NK-92 treated with Interleukin-12 subunit alpha and Interleukin-12 subunit beta, amount 100 ng/mL, for 24 hours (cell line): ENCODE measurements at places on chromosomes 3 and 15.

GRCh38 chr3:46112296-46112695 is 85.0 kb upstream of the XCR1 start:
- no peak for DNase-seq

DNA sequence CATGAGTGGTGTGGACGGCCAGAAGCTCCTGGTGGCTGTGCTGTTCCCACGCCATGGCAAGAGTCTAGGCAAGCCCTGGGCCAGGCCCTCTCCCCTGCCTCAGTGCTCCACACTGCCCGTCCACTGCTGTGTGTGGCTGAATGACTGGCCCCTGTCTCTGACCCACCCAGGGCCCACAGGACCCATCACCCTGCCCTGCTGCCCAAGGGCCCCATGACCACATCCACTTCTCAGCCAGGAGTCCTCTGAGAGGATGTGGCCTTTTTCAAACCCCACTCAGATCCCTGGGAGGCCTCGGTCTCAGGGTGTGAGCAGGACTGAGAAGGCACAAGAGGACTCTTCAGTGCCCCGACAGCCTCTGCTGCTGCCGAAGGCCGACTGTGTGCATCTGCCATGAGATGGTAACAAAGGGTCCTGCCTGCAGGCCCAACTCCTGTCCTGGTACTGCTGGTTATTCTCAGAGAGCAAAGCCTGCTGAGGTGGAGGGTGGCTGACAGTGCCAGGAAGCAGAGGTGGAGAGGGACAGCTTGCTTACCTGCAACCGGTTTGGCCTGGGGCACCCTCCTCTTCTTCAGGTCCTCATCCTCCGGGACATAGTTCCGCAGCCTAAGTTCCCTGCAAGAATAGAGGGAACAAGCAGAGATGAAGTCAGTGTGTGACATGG is 47.5 kb downstream of the PTH1R start:
- no peak for DNase-seq

- no peak for DNase-seq
Observed at GRCh38 chr15:101049856-101050622, 130.9 kb downstream of the LRRK1 start.

- DNase-seq = no peak
Observed at GRCh38 chr3:27326202-27326601, 43.0 kb downstream of the NEK10 start.

DNA sequence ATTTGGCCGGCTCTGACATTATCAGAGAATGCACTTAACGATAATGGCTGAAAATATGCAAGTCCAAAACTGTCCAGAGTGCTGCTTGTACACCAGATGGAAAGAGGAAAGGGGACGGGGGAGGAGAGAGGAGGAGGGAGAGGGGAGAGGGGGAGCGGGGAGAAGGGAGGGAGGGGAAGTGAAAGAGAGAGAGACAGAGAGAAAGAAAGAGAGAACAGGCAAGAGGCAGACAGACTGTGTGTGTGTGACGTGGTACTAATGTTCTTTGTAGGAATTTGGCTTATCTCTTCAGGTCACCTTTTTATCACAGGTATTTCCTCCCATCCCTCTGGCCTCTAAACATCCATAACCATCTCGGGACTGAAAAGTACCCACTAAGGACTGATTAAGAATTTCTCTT is 75.1 kb upstream of the LMOD3 start:
- no peak for DNase-seq

DNA sequence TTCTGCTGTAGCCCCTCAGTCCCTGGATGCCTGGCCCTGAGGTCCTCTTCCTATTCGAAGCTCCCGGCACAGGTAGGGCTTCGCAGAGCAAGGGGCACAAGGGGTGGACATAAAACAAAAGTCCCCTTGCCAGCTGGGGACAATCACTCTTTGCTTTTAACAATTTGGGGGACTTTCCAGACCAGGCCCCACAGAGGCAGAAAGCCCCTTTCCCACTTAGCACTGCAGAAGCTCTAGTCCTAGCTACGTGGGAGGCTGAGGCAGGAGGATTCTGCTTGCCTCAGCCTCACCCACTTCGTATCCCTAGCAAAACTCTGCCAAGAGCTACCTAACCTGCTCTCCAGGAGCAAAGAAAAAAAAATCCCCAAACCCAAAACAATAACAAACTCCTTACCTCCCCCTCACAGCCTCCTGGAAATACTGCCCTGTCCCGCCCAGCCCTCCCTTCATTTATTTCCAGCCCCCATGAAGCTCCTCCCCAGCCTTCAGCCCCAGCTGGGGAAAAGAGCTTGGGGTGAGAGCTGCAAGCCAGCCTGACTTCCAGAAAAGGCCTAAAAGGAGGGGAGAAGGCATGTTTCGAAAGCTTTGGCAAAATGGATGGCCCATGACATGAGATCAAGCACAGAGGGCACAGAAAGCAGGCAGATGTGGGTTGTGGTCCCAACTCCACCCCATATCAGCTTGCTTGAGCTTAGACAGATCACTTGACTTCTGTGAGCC is at the start of gene CIDEC:
CIDEC (minus strand) TSS at position 424 of the 720 bp plus-strand sequence. CDS start 1,767 bp downstream, outside the sequence.
- no peak for DNase-seq

GRCh38 chr3:39542588-39542988 is 75.1 kb downstream of the MOBP start:
- DNase-seq = no peak

- DNase-seq = no peak
Observed at GRCh38 chr3:142285083-142285517, 59.7 kb upstream of the GK5 start.

GRCh38 chr15:48547286-48547685 is 98.2 kb downstream of the FBN1 start:
- no peak for DNase-seq

- DNase-seq = no peak
Observed at GRCh38 chr15:27249760-27250109, 278.8 kb downstream of the GABRG3 start.

- DNase-seq = no peak
Observed at GRCh38 chr3:178969004-178969700, 102.5 kb downstream of the ZMAT3 start.

DNA sequence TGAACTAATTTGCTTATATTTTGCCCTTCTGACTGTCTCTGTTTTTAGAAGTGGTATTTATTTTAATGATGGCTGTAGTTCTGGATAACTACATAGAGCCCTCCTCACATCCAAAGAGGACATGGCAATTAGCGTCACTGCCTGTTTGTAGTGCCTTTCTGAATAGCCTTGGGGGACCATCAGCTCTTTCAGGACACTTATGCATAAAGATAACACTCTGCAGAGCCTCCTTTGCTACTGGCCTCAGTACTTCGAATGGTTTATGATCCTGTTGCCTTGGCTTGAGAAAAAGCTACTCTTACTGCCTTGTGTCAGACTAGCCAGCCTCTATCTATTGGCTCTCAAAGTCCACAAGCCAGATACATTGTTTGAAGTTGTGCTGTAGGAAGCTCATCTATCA is 105.4 kb upstream of the SPRED1 start:
- no peak for DNase-seq

GRCh38 chr3:139295040-139295439 is 48.8 kb upstream of the MRPS22 start:
- DNase-seq = no peak

DNA sequence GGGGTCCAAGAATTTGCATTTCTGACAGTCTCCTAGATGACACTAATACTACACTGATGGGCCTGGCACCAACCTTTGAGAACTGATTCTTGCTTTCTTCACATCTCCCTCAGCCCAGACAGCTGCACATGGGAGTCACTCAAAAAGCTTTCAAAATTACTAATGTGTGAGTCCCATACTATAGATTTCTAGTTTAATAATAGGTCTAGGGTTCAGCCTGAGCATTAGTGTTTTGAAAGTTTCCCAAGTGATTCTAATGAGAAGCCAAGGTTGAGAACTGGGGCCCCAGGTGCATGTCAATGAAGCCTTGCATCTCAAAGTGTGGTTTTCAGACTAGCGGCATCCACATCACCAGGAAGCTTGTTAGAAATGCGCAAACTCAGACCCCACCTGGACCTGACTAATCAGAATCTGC is 159.9 kb upstream of the CMC1 start:
- no peak for DNase-seq

DNA sequence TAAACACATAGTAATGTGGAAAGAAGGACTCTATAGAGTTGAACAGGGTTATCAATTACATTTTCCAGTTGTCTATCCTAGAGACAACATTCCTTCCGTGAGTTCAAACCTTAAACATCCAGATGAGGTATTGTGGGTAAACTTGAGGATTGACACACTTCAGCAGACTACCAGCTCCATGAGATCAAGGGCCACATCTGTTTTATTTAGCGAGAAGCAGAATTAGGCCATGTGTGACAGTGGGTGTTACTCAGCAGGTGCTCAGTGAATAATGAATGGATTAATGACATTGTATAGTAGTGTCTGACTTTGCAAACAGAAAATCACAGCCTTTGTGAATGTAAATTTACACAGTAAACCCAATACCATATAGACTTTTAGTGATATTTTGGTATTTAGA is 941.1 kb upstream of the CFAP20DC start:
- no peak for DNase-seq

DNA sequence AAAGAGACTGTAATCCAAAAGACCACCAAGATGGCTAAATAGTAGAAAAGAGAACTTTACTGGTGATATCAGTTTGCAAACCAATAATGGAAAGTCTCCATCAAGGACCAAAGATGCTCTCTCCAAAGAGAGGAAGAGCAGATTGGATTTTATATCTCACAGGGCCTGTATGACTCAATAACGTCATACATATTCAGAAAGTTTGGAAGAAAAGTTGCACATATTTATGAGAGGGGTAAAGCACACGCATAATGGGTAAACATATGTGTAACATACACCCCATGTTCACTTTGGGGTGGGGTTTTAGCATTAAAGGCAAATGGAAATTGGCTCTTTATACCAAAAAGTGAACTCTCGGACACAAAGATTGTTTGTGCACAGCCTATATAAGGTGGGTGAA is 274.5 kb upstream of the POU1F1 start:
- DNase-seq = no peak

DNA sequence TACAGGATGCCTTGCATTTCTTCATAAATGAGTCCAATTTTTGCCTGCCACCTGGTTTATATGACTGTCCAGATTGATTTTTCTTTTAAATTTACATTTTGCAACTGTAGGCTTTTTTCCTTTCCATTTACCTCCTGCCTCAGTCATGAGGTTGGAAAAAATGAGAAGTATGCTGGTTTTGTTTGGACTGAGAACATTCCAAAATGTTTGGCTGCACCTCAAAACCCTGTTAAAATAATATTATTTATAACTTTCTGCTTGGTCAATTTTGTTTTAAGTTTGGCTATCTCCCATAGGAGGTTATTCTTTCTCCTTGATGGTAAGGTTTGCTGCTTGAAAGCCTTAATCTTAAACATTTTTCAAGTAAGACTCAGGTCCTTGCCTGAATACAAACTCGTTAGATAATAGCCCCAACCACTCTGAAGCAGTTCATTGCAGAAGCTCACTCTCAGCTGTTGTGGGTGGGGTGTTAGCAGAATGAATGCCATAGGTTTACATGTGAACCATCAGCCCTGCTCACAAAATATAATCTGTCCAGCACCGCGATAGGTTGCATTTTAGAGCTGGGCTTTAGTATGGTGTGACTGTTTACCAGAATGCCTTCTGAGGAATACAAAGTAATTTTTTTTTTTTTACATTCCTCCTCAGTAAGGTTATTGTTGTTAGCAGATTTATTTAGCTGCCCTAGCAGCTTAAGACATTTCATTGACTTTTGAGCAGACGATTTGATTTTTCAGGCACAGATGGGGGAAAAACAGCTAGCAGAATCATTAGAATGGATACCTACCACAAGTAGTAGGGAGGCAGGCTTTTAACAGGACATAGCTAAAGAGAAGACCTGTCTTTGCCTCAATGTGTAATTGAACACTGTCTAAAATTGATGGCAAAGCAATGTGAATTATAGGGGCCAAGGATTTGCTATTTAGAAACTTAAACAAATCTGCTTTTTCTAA is 630.8 kb upstream of the KCNMB2 start:
- DNase-seq = no peak

DNA sequence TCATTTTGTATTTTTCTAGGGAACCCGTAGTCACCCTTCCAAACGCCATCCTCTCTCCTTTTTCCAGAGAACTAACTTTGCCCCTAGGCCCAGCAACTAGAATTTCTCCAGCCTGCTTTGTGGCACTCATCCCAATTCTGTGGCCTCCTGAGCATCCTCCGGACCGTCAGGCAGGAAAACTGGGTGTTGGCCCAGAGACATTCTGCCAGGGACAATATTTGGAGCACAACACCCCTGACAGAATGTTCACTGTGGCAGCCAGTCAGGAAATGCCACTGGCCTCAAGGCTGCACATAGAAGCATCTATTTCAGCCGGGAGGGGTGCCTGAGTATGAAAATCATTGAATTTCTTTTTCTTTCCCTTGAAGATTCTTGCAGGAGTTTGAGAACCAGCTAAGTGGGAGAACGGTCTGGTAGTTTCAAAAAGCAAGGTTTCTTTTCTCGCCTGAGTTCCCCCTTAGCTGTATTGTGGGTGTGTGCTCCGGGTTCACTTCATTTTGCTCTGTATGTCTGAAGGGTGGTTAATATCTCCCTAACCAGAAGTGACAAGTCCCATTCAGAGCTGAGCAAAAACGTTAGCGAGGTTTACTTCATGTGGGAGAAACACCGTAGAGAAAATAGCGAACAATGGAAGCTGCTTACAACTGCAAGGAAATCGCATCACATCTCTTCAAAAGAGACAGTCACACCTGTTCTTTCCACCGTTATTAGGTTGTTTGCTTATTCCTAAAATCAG is 108.1 kb upstream of the TPM1 start:
- DNase-seq = no peak

DNA sequence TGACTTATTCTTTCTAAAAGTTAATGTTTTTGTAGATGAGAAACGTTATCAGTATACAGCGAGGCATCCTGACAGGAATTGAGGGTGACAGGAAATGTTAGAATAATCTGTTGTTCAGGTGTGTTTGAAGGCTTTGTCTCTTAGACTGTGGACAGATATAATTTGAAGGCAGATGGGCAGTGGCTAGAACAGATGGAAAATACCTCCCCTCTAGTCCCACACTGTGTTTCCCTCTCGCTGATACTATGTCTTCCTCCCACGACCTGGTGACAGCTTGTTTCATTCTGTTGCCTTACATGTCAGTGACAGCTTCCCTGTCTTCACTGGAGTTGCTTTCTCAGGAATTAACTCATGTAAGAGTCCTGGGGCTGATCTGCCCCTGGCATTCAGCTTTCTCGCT is 125.3 kb downstream of the MYRIP start:
- no peak for DNase-seq

DNA sequence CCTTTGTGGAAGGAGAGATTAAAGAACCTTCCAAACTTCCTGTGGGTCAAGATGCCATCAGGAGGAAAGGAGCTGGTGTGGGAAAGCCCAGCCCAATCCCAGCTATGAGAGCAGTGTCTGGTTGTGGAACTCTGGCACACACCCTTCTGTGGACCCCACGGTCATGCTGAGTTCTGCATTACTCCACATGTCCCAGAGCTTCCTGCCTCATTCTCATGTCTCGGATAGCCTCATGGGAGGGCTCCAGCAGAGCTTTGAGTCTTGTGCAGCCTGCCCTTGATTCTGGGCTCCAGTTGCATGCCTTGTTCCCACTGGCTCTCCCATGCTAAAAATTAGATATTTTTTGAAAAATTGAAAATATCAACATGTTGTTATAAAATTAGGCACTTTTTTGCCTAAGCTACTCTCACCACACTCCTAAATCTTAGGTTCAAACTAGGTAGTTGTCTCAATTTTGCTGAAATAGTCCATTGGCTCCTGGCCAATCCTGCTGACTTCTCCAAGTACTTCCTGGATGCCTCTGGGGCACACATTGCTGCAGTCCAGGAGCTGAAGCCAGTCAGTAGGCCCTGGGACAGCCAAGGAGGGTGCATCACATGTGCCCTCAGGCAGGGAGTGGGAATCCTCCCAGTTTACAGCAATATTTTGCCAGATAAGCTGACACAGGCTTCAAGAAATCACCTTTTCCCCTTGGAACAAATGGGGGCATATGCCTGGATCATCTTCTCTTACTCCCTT is 144.3 kb downstream of the EEFSEC start:
- no peak for DNase-seq

GRCh38 chr15:30046430-30046829 is 36.3 kb upstream of the GOLGA8J start:
- no peak for DNase-seq
